ENCODE measurements at places on chromosomes 6 and 20. TPM values are rescaled to one million over a fixed set of nuclear protein-coding genes. Genes with fewer than 3 reads are reported as not detected.
A peak's percentile ranks its signal among the peaks of the same experiment; 100 is the strongest.

The SLC52A3 gene
- not detected for total RNA-seq

The SOBP gene
- 0.05 TPM for total RNA-seq

The FHL5 gene
- not detected for total RNA-seq

The RBPJL gene
- total RNA-seq = not detected

The TBC1D32 gene
- total RNA-seq = 9.4 TPM

The SIGLEC1 gene
- 0.11 TPM for total RNA-seq

The ELOVL2 gene
- not detected for total RNA-seq

The ERVFRD-1 gene
- not detected for total RNA-seq

The MEI4 gene
- total RNA-seq = not detected

The LMBRD1 gene
- 42.0 TPM for total RNA-seq

The GRM1 gene
- total RNA-seq = not detected

The HNF4A gene
- total RNA-seq = not detected

- no peak overlapping the region for H3K27ac ChIP-seq
- H3K4me1 ChIP-seq = peaks cover 8% of the 10 kb centered on the region
- no peaks in the 10 kb centered on the region for H3K36me3 ChIP-seq
Measured at GRCh38 chr6:111536910-111537527, 54.0 kb upstream of the REV3L start.

DNA sequence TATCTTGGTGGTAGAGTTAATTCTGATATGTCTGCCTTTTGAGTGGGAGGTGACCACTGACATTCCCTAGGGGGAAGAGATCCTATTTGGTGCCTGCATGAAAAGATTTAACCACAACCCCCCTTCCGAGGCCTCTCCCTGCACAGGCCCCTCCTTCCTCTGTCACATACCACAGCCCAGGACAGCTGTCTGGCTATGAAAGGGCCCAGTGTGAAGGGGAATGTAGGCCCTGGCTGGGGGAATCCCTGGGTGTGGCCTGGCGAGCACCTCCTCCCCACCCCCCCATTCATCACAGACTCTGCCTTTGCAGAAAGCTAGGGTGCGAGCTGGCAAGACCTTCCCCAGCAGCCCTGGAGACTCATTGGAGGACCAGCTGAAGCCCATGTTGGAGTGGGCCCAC, 27.4 kb upstream of the MAPRE1 start:
- peak; percentile 30 for DNase-seq
- no peak overlapping the region for H3K4me3 ChIP-seq
- no peaks in the 10 kb centered on the region for H3K27me3 ChIP-seq
- H3K27ac ChIP-seq = peak overlapping the region; percentile 38
- no peaks in the 10 kb centered on the region for H3K36me3 ChIP-seq

DNA sequence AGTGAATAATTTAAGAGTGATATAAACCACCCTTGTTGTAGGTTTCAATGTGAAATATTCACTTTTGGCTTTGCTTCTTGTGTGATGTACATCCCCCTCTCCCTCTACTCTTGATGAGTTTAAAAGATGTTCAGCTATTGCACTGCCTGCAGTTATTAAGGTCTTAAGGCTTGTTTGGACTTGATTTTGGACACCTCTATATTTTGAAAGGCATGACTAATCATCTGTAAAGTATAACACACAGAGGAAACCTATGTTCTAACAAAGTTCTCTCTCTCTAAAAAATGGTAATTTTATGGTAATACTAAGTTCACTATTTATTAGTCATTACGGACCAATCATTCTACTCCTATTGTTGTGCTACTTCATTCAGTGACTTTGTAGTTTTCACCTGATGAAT, 1719.9 kb downstream of the GRIK2 start:
- no peak overlapping the region for H3K27ac ChIP-seq
- H3K4me1 ChIP-seq = no peaks in the 10 kb centered on the region
- no peaks in the 10 kb centered on the region for H3K36me3 ChIP-seq

DNA sequence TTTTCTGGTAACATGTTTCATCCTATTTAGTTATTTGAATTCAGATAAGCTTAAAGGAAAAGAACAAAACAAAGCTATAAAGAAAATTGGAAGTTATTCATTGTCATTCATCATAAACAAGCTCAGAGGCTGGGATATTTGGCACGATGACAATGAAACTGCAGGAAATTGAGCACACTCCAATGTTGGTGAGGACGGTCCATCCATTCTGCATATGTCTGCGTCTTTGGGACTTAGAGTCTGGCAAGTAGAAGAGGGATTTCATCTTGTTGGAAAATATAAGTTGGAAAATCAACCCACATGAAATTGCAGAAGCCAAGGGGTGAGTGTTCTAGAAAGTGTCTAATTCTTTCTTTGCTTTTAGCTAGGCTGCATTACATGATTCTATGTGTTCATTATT, 78.4 kb downstream of the HDGFL1 start:
- H3K4me3 ChIP-seq = no peak overlapping the region
- H3K27ac ChIP-seq = no peak overlapping the region
- H3K27me3 ChIP-seq = no peaks in the 10 kb centered on the region
- DNase-seq = no peak
- H3K4me1 ChIP-seq = no peaks in the 10 kb centered on the region

GRCh38 chr6:89605861-89606260, 32.7 kb downstream of the LYRM2 start:
- no peaks in the 10 kb centered on the region for H3K4me1 ChIP-seq
- no peak overlapping the region for H3K27ac ChIP-seq

DNA sequence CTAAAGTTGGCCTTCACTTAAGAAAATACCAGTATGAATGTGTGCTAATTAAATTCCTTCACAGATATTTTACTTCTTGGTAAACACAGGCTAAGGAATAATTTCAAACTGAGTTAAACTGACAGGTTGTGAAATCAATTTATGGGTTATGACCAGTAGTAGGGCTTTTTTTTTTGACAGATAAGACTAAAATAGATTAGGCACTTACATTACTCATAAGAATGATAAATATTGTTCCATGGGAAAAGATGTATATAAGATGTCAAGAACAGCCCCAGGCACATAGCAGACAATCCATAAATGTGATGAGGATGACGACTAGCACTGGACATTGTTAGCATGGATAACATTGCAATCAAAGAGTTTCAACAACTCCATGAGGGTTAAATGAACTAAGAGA, 22.9 kb downstream of the NT5E start:
- H3K4me1 ChIP-seq = no peaks in the 10 kb centered on the region
- no peak overlapping the region for H3K4me3 ChIP-seq
- no peak overlapping the region for H3K27ac ChIP-seq
- no peak for DNase-seq
- H3K27me3 ChIP-seq = no peaks in the 10 kb centered on the region

DNA sequence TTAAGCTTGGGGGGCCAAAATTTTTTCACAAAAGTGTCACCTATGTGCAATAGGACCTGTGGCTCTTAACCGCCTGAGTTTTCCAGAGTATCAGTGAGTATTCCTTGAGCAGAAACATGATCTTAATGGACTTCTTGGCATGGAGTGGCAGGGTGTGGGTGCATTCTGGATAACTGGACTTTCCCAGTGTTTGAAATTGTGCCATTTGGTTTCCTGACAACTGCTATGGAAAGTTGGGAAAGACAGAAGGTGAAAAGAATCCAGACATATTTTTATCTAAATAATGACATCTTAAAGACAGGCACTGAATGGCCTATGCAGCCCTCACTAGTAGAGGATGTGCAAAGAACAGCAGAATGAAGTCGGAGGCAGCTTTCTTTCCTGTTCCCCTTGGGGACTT, 34.3 kb upstream of the ADTRP start:
- no peaks in the 10 kb centered on the region for H3K36me3 ChIP-seq
- no peak overlapping the region for H3K4me3 ChIP-seq
- H3K27ac ChIP-seq = no peak overlapping the region

GRCh38 chr20:47326658-47327268, 29.7 kb downstream of the ZMYND8 start:
- DNase-seq = no peak
- H3K36me3 ChIP-seq = peaks cover 22% of the 10 kb centered on the region
- H3K4me1 ChIP-seq = peaks cover 10% of the 10 kb centered on the region
- no peak overlapping the region for H3K4me3 ChIP-seq
- H3K27ac ChIP-seq = no peak overlapping the region

- no peak overlapping the region for H3K27ac ChIP-seq
- no peak overlapping the region for H3K4me3 ChIP-seq
- no peaks in the 10 kb centered on the region for H3K4me1 ChIP-seq
- DNase-seq = no peak
- no peaks in the 10 kb centered on the region for H3K27me3 ChIP-seq
Measured at GRCh38 chr6:101226677-101227135, 166.8 kb upstream of the GRIK2 start.

DNA sequence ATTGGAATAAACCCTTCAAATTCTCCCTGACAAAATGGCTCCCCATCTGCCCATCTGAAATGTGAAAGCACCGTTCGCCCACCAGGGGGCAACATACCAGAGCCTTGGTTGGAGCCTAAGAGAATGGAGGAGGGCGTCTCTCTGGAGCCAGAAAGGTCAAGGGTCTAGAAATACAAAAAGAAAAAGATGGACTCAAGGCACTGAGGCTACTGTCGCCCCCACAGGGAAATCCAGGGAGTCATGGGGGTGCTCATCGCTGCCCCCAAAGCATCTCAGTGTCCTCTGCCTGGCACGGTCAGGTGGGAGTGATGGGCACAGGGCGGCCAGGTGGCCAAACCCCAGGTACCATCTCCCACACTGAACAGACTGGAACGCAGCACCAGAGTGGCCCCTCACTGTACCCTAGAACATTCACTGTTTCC, 136.3 kb downstream of the ZMYND8 start:
- H3K27ac ChIP-seq = no peak overlapping the region
- H3K36me3 ChIP-seq = peaks cover 78% of the 10 kb centered on the region
- no peak overlapping the region for H3K4me3 ChIP-seq
- H3K4me1 ChIP-seq = no peaks in the 10 kb centered on the region

DNA sequence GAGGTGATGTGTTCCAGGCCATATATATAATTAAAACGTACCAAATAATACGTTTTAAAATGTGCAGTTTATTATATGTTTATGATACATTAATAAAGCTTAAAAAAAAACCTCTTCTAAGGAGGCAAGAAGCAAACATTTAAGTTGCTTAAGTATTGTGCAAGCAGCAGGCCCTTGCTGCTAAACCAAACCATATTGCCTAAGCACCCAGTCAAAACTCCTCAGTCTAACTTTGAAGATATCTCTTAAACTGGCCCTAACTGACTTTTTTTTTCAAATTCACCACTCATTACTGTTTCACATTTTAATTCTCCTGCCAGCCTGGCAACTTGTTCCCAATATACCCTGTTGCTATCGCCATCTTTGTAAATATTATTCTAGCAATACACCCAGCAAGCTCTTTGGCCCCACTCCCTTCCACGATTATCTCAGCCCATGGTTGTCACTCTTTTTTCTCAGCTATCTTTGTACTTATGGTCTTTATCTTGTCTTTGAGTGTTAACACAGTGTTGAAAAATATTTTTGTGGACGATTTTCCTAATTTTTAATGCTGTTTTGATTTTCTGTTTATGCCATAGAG, 60.9 kb downstream of the C6orf58 start:
- H3K4me1 ChIP-seq = no peaks in the 10 kb centered on the region
- no peaks in the 10 kb centered on the region for H3K36me3 ChIP-seq
- no peaks in the 10 kb centered on the region for H3K27me3 ChIP-seq
- no peak overlapping the region for H3K4me3 ChIP-seq
- no peak overlapping the region for H3K27ac ChIP-seq

DNA sequence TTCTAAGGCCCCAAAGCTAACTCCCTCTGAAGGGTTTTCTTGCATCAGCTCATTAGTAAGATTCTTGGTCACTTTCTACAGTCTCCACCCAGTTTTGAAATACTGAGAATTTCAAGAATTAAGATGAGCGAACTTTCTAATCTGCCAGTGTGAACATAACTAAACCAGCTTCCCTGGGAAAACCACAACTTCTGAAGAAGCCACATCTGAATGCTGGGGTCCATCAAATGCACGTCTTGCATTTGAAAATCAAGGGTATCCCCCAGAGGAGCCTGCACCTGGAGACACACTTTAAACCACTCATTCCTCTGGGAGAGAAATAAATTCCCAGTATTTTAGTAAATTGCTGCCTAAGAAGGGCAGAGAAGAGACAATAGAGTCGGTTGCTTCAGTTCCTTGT, 292.1 kb upstream of the CDH4 start:
- H3K27ac ChIP-seq = no peak overlapping the region
- DNase-seq = no peak
- peaks cover 2% of the 10 kb centered on the region for H3K27me3 ChIP-seq
- no peaks in the 10 kb centered on the region for H3K4me1 ChIP-seq
- H3K4me3 ChIP-seq = no peak overlapping the region

- H3K4me1 ChIP-seq = no peaks in the 10 kb centered on the region
- peak; percentile 11 for DNase-seq
- no peaks in the 10 kb centered on the region for H3K36me3 ChIP-seq
Measured at GRCh38 chr6:140046016-140046632, 671.7 kb upstream of the CITED2 start.

DNA sequence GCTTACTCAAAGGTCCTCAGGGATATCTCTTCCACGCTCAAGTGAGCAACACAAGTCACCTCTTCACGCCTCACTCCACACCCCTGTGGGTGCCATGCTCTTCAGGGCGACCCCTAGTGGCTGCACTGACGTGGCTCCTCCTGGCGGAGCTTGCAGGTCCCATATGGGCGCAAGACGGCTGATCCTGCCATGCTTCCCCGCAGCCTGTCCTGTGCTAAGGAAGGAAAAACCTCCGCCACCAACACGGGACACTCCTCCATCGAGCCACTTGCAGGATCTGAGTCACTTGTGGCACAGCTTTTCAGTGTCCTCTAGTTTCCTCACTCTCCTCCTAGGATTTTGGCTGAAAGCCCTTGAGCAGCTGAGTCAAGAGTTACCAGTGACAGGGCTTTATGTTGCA, 90.7 kb downstream of the KHDC1L start:
- H3K4me1 ChIP-seq = peaks cover 3% of the 10 kb centered on the region
- H3K27me3 ChIP-seq = no peaks in the 10 kb centered on the region
- H3K27ac ChIP-seq = no peak overlapping the region
- no peaks in the 10 kb centered on the region for H3K36me3 ChIP-seq
